Spinal cord (tissue), 10 donors: ENCODE measurements at places on chromosomes 1 and 21. TPM values are rescaled to one million over a fixed set of nuclear protein-coding genes. Genes with fewer than 3 reads are reported as not detected.

Gene HES2
- not detected for total RNA-seq

Gene LRRC38
- total RNA-seq, result 1.7 TPM

GRCh38 chr1:219913005-219913770, 15.2 kb downstream of the SLC30A10 start:
- DNase-seq, result no peak

GRCh38 chr1:70583522-70583921, 172.5 kb downstream of the CTH start:
- DNase-seq, result no peak

Gene KRTAP10-9
- not detected for total RNA-seq

- DNase-seq, result no peak
These were observed 40.4 kb upstream of the GRHL3 start for GRCh38 chr1:24278726-24279125.

DNA sequence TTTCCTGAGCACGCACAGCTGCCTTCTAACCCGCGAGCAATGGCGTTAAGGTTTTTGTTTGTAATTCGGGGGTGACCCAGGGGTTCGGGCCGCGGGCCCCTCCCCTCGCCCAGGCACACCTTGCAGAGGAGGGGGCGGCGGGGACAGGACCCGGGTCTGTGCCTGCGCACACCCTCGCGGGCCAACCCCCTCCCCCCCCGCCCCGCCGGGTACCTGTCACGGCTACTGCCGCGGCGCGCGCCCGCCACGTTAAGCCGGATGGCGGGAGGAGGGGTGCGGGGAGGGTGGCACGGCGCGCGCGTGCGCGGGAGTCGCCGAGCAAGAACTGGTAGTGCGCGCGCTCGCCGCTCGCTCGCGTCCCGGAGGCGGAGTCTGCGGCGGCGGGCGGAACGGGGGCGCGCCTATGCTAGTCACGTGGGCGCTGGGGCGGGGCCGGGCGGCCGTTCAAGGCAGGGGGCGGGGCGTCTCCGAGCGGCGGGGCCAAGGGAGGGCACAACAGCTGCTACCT, at the start of gene TPTE:
TSS of gene TPTE (plus strand) at position 493 of the 508 bp plus-strand sequence. CDS start 17,141 bp downstream, outside the sequence.
- no peak for DNase-seq

Gene SERPINC1
- 0.55 TPM for total RNA-seq

Gene GSTM5
- total RNA-seq, result 39.9 TPM
